Iris pigment epithelial cell (primary cell): ENCODE measurements at places on chromosomes 6 and 20.
A peak's percentile ranks its signal among the peaks of the same experiment; 100 is the strongest.

- no peak for DNase-seq
Observed at GRCh38 chr20:5146871-5147592, 20.2 kb downstream of the CDS2 start.

DNA sequence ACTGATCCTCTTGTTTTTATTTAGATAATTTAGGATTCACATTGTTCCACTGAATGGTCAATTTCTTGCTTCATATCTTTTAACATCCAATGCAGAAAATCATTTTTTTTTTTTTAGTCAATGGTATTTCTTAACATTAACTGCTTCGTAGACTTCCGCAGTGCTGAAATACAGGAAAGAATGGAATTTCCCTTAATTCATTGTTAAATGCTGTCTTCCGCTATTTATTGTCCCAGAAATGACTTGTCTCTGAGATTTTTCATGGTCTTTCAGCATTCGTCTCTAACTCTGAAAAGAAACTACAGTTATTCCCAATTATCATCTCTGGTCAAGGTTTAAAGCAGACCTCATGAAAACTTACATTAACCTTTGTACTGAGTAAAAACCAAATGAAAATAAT, 1029.1 kb upstream of the MANEA start:
- DNase-seq = no peak

DNA sequence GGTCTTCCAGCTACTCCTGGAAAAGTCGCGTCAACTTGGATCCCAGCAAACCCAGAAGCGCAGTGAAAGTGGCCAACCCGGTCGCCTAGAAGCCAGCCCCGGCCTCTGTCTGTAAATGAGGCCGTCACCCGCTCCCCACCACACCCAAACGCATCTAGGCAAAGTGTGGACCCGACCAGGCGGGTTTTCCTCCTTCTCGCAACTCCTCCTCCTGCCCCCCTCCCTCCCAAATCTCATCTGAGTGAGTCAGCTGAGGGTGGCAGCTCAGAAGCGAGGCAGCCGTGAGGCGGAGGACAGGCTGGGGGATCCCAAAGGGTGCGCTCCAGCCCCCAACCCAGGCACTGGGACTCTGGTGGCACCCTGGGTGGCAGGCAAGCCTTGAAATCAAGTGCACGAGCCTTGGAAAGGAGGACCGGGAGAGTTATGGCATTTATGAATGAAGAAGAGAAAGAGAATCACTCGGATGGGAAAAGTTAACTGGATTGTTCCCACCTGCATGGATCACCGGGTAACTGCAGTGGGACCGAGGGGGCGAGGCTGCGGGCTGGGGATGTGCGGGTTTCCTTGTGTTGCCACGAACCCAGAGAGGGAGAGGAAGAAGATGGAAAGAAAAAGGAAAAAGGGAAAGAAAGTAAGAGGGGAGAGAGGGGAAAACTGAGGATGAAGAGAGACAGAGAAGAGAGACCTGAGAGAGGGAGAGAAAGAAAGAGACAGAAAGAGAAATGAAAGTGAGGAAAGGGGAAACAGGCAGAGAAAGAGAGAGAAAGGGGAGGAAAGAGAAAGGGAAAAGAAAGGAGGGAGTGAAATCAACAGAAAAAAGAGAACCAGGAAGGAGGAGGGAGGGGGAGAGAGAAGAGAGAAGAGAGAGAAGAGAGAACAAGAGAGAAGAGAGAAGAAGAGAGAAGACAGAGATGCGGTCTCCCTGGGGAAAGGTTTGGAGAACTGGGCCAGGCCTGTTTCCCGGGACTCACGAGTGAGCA, at the start of gene APCDD1L:
TSS of gene APCDD1L (minus strand) at position 167 of the 980 bp plus-strand sequence. CDS start 692 bp downstream, outside the sequence.
- peak; percentile 57 for DNase-seq

DNA sequence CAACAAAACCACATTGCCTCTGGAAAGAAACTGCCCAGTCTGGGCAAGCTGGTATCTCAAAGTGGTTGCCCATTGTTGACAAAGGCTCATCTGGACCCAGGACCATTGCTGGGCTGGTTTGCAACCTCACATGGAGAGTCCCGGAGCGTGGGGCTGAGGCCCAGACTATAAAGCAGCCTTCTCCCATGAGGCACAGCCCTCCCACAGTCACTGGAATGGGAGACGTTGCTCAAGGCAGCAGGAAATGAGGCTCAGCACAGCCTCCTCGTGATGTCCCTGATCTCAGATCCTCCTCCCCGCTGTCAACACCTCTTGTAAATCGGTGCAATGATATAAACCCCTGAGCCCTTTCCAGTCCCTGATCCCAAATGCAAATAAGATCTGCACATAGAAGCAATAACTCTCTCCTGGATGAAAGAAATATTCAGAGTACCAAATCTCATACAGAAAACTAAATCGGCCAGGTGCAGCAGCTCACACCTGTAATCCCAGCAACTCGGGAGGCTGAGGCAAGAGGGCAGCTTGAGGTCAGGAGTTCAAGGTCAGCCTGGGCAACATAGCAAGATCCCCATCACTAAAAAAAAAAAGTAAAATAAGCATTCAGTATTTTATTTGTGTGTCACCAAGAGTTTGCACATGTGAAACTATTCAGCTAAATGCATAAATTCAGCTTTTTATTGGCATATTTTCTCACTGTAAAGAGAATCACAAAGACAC, 103.0 kb upstream of the RREB1 start:
- DNase-seq = peak; percentile 37

DNA sequence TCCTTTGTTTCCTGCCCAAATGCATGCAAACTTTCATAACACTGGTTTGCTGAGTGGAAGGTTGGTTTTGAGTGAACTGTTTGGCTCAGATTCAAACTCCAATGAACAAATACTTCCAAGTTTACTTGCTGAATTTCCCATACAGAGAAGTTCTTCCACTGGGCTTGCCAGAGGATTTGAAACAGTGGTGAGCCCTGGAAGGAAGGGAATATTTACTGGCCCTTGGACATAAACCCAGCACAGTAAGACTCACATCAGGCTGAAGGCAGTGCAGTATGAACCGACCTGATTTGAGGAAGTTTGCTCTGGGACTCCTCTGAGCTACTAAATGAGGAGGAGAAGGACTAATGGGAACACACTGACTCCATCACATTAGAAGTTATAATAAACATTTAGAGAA, 3.8 kb downstream of the TRAF3IP2 start:
- peak; percentile 67 for DNase-seq
